K562 (cell line): ENCODE measurements at places on chromosomes 5 and 9. TPM values are rescaled to one million over a fixed set of nuclear protein-coding genes. Genes with fewer than 3 reads are reported as not detected.

The ELOVL7 gene
- 9.4 and 11.6 TPM in 2 replicates for total RNA-seq

The WDR36 gene
- 64.2 and 67.7 TPM in 2 replicates for total RNA-seq

- DNase-seq, result no peak
Measured at GRCh38 chr5:54632131-54632701, 114.7 kb downstream of the SNX18 start.

GRCh38 chr9:35001803-35002502 is 12.4 kb downstream of the DNAJB5 start:
- peak; percentile 3 for DNase-seq

GRCh38 chr5:169219961-169220360 is 81.0 kb downstream of the SLIT3 start:
- DNase-seq, result no peak

The NUTM2F gene
- not detected in 2 replicates for total RNA-seq

- no peak for DNase-seq
Measured at GRCh38 chr5:166795756-166796155, 1495.7 kb upstream of the WWC1 start.

DNA sequence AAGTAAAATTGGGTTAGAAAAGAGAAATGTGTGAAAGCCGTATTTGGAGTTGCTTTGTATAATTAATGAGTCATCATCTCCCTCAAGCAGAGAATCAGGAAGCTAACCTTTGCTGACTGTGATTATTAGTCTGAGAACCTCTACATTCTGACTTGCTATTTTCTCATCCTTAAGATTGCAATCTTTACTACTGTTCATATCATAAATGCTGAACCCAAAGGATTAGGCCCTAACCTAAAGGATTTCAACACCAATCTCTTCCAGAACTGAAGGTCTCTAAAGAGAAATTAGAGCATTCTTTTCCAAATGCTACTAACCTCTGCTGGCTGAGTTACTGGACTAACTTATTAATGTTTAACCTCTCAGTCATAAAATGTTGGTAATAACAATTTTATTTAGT is 538.1 kb upstream of the MEF2C start:
- DNase-seq, result no peak

The KCNT1 gene
- total RNA-seq, result not detected in 2 replicates

DNA sequence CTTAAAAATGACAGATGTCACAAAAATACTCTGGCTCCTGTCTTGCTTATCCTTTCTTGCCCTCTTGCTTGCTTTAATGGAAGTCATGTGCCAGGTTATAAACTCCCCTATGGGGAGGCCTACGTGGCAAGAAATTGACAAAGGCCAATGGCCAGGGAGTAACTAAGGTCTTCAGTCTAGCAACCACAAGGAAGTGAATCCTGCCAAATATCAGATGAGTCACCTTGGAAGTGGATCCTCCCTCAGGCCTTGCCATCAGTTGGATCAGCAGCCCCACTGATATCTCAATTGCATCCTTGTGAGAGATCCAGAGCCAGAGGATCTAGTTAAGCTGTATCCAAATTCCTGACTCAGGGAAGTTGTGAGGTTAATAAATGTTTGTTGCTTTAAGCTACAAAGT is 82.8 kb downstream of the CAAP1 start:
- DNase-seq, result no peak

DNA sequence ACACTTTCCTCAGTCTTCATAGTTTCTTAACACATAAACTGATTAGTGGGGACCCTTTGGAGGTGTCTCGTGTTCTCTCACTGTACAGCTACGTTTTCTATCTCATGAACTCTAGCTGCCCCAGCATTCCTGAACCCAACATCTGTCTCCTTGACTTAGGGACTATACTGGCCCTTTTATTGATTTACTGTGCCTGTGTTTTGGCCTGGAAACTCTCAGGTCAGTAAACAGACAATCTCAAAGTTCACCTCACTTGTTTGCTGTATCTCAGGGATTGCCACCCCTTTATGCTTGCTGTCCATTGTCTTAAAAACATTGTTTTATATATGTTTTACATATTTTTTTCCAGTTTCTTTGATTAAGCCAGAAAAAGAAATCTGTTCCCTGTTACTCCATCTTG is 222.8 kb downstream of the FAM170A start:
- DNase-seq, result no peak

- no peak for DNase-seq
Measured at GRCh38 chr5:14397717-14398116, 183.9 kb upstream of the OTULINL start.

The CFAP90 gene
- total RNA-seq, result not detected in 2 replicates

DNA sequence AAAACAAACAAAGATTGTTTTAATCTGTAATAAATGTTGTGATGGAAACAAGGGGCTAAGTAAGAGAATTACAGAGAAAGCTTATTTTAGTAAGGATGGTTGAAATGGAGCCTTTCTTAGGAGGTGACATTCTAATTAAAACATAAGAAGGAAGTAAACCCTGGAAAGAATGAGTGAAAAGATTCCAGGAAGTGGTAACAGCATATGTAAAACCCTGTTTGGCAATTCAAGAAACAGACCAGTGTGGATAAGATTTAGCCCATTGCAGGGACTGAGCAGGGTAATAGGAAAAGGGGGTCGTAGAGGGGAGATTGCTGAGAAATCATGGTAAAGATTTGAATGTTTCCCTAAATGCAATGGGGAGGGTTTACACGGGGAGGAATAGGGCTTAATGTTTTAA is 21.6 kb upstream of the PIP5K1B start:
- no peak for DNase-seq

DNA sequence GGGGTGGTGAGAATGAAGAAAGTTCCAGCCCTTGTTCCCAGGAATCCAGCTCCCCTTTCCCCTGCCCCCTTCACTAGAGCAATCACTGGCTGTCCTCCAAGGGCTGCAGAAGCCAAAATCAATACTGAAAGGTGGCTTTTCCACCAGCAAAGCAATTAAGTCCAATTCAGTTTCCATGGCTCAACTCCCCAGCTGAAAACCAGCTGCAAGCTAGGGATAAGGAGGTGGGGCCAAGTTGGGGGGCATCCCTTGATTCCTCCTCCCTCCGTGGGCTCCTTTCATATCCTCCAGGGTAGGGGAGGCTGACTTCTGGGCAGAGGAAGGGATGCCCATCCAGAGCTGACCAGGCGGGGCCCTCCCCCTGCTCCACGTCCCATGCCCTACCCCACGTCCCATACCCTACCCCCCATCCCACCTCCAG is 22.7 kb downstream of the CAMK2A start:
- no peak for DNase-seq

DNA sequence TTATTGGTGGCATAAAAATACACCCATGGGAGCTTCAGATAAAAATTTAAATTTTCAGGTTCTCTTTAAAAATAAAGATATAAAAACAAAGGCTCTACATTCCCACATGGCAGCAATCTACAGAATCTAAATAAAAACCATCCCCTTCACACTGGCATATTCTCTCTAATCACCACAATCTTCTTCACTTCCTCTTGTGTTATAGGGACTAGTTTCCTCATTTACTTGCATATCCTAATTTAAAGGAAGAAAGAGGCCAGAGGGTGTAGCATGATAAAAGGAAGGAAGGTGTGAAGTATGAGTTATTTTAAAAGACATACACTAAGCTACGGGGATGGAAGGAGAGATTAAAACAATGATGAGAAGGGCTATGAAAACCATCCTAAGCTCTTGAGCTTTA is 390.5 kb downstream of the ZNF608 start:
- no peak for DNase-seq

GRCh38 chr5:120538149-120538548 is 74.0 kb downstream of the PRR16 start:
- DNase-seq, result no peak

DNA sequence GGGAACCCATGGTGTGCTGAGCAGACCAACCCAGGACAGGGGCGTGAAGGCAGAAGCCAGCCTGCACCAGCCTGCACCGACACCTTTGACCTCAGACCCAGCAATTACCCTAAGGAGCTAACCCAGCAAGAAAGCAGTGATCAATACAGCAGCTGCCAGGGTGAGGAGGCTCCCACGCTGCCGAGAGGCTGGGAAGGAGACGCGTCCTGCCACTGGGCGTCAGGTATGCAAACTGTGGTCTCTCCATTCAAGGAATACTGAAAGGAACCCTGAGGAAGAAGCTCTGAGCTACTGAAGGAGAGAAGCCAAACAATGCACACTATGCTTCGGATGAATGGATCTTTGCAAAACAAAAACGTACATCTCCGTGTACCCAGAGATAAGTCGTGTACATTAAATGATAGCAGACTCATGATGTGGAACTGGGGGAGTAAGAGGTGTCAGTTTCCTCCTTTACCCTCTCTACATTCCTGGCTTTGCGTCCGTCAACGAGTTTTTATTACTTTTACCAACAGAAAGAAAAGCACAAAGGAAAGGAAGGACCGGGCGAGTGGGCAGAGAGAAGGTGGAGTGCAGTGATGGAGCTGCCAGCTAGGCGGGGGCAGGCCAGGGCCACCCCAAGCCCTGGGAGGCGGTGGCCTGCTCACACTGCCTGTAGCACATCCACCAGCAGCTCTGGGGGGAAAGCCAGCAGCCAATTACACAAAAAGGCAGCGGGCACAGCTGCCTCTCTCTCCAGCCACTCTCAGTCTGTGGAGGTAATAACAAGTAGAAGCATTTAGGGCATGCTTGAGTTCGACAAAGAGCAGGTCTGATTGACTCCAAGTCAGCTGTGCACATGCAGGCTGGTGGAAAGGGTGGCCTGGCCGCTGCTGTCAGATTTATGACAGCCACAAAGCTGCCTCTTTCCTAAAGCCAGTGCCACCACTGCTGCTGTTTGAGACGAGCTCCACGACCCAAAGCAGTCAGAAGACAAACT is 29.3 kb downstream of the RASGEF1C start:
- no peak for DNase-seq

DNA sequence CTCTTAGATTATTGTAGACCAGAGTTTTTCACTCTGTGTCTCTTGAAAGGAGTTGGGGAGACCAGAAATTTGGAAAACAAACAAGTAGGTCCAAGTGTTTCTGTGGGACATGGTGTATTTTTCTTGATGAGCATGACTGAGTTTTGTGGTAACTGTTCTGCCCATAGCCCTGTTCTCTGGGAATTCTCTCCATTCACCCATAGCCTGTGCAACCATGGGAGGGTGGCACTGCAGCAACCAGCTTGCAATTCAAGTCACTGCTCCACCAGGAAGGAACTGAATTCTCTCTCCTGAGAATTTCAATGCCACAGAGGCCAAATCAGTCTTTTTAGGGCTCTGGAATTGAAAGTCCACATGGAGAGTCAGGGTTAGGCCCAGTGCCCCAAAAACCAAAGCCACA is 475.3 kb upstream of the TRPC7 start:
- no peak for DNase-seq

GRCh38 chr5:43530648-43531047 is 15.7 kb upstream of the C5orf34 start:
- DNase-seq, result no peak

DNA sequence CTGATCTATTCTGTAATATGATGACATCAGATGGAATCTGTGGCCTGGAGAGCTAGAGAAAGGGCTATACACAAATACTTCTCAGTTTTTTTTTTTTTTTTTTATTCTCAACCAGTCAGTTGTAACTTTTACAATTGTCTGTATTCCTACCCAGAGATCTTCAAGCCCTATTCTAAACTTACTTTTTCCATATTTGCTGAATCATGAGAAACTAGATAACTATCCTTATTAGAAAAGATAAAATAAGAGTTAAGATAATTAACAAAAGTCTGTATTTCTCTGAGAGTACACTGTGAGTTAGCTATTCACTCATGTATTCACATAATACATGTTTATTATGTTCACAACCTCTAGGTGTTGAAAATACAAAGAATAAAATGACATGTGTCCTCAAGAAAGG is 1575.9 kb downstream of the EFNA5 start:
- DNase-seq, result no peak

The SPATA6L gene
- total RNA-seq, result not detected in 2 replicates

- DNase-seq, result no peak
Measured at GRCh38 chr9:125752070-125752628, 5.0 kb downstream of the PBX3 start.

The ARHGEF37 gene
- 0.27 and 0.51 TPM in 2 replicates for total RNA-seq

The TTC23L gene
- total RNA-seq, result 0.11 and 0.27 TPM in 2 replicates

GRCh38 chr5:76662521-76662920 is 39.3 kb upstream of the F2RL2 start:
- no peak for DNase-seq

DNA sequence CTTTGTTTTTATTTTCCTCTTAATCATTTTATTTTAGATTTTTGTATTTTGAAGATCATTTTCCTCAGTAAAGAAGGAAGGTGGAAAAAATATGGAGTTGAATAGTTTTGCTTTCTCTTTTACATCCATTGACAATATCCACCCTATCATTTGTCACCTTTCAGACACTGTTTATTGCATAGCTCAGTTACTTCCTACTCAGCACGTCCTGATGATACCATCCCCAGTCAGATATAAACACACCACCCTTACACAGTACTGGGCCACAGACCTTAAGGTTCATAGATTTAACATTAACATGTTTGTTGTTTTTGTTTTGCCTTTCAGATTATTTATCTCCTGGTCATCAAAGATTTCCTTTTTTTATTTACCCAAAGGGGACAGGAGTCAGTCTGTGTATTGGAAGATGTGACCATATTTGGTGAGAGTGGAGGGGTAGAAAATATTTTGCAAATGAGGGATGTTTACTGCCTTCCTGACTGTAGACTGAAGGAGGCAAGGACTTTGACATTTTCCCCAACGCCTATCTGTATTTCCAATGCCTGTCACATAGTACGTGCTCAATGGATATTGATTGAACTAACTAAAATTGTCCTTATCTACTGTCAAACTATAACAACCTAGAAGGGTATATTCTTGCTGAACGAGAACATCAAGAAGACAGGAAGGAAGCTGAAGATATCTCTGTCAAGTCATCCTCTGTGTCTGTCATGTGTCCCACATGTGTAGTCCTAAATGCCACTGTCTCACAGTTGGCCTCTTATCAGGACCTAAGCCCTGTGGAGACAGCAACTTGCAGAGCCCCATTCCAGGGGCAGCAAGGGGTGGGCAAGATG is 15.6 kb downstream of the STX17 start:
- no peak for DNase-seq

GRCh38 chr5:149586708-149587318 is 5.5 kb downstream of the ARHGEF37 start:
- DNase-seq, result no peak

DNA sequence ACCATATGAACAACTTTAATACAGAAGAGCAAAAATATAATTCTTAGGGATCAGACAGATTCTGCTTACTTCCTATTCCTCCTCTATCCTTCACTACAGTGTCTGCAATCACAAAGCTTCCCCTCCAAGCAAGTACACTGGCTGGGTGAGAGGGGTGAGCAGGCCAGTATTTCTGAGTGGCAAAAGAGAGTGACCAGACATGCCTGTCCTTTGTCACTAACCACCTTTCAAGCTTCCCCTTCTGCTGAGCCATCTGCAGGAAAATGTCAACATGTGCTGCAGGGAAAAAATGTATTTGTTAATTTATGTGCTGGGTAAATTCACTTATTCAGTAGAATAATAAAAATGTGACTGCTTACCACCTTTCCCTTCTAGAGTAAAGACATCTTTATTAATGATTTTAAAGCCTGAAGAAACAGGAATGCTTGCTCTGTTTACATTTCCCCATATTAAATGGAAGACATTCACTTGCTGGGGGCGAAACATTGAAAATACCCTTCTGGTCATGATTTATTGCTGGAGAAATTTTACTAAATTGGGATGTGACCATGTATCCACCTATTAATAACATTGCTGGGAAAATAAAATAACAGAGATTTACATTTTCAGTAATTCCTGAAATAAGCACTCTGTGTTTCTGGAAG is 84.9 kb downstream of the SPOCK1 start:
- no peak for DNase-seq
